ENCODE measurements at places on chromosomes 7 and 10. TPM values are rescaled to one million over a fixed set of nuclear protein-coding genes. Genes with fewer than 3 reads are reported as not detected.

- H3K36me3 ChIP-seq, result peaks cover 33% of the 10 kb centered on the region
- DNase-seq, result no peak
- H3K27ac ChIP-seq, result no peak overlapping the region
These were observed 2.9 kb downstream of the PPP1R3C start for GRCh38 chr10:91629715-91630549.

GRCh38 chr7:74092321-74092963 is 8.8 kb downstream of the LIMK1 start:
- H3K27me3 ChIP-seq, result no peaks in the 10 kb centered on the region
- peaks cover 45% of the 10 kb centered on the region for H3K36me3 ChIP-seq
- peak overlapping the region; percentile 84 for H3K27ac ChIP-seq
- H3K4me1 ChIP-seq, result peaks cover 40% of the 10 kb centered on the region

GRCh38 chr10:6979371-6979770 is 399.3 kb upstream of the PRKCQ start:
- H3K27me3 ChIP-seq, result peaks cover 5% of the 10 kb centered on the region
- no peak overlapping the region for H3K4me3 ChIP-seq
- DNase-seq, result no peak
- H3K36me3 ChIP-seq, result no peaks in the 10 kb centered on the region

- H3K27me3 ChIP-seq, result no peaks in the 10 kb centered on the region
- no peak overlapping the region for H3K4me3 ChIP-seq
- DNase-seq, result no peak
- H3K4me1 ChIP-seq, result no peaks in the 10 kb centered on the region
- H3K36me3 ChIP-seq, result no peaks in the 10 kb centered on the region
These were observed 258.6 kb downstream of the PAXIP1 start for GRCh38 chr7:154744256-154744860.

- no peak for DNase-seq
- no peak overlapping the region for H3K4me3 ChIP-seq
- H3K4me1 ChIP-seq, result no peaks in the 10 kb centered on the region
- H3K27me3 ChIP-seq, result no peaks in the 10 kb centered on the region
These were observed 52.4 kb downstream of the ABCB1 start for GRCh38 chr7:87548123-87548919.

GRCh38 chr7:114502454-114503254 is 88.0 kb downstream of the FOXP2 start:
- H3K4me1 ChIP-seq, result no peaks in the 10 kb centered on the region
- no peak overlapping the region for H3K4me3 ChIP-seq
- no peak for DNase-seq
- no peaks in the 10 kb centered on the region for H3K36me3 ChIP-seq
- H3K27ac ChIP-seq, result no peak overlapping the region

DNA sequence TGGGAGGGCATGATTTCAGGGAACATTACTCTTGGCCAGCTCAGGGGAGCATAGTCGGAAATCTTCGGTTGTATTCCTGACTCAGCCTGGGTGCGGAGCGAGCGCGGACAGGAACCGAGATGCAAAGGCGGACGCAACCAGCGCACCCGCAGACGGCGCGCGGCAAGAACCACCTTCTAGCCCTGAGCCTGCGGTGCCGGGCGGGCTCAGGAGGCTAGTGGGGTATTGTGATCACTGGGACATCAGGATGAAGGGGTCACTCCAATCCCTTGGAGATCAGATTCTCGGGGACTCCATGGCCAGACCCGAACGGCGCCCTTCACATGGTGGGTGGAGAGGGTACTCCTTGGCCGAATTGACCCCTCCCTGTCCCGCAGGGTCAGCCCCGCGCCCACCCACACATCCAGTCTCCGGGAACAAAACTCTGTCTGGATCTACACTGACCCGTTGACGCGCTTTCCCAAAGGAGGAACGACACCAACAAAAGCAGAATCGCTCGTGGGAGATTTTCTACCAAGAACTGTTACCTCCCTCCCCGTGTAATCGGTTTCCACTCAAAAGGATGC is 730.5 kb downstream of the ZWINT start:
- no peaks in the 10 kb centered on the region for H3K36me3 ChIP-seq
- H3K4me1 ChIP-seq, result no peaks in the 10 kb centered on the region
- H3K27me3 ChIP-seq, result no peaks in the 10 kb centered on the region
- no peak for DNase-seq
- no peak overlapping the region for H3K27ac ChIP-seq
- H3K4me3 ChIP-seq, result peak overlapping the region; percentile 14

GRCh38 chr10:119306514-119306951 is 99.2 kb downstream of the GRK5 start:
- H3K4me1 ChIP-seq, result peaks cover 29% of the 10 kb centered on the region
- no peak overlapping the region for H3K4me3 ChIP-seq
- peak overlapping the region; percentile 34 for H3K27ac ChIP-seq

DNA sequence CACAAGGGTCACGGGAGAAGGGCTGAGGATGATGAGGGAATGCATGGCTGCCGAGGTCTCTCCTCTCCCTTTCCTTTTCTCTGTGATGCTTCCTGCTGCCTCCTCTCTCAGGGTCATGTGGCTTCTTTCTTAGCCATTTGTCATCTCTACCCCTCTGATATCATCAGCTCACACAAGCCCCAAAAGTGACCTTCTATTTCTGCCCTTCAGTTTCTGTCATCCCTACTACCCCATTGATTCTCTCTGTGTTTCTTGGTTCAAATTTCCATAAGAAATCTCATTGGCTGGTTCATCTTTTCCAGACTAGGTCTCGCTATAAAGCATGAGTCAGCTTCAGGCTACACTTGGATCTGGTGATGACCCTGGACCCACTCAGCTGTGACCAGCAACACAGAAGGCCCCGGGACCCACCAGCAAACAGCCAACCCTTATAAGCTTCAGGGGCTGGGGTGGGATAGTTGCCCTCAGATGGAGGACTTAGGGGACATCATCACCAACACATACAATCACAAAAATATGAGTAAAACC is 284.3 kb downstream of the SKAP2 start:
- no peaks in the 10 kb centered on the region for H3K36me3 ChIP-seq
- H3K4me1 ChIP-seq, result no peaks in the 10 kb centered on the region
- no peak for DNase-seq
- H3K4me3 ChIP-seq, result no peak overlapping the region

- no peaks in the 10 kb centered on the region for H3K36me3 ChIP-seq
- H3K27ac ChIP-seq, result no peak overlapping the region
- peaks cover 23% of the 10 kb centered on the region for H3K27me3 ChIP-seq
- DNase-seq, result no peak
- H3K4me1 ChIP-seq, result no peaks in the 10 kb centered on the region
These were observed 56.8 kb downstream of the MPP7 start for GRCh38 chr10:28246023-28246422.

DNA sequence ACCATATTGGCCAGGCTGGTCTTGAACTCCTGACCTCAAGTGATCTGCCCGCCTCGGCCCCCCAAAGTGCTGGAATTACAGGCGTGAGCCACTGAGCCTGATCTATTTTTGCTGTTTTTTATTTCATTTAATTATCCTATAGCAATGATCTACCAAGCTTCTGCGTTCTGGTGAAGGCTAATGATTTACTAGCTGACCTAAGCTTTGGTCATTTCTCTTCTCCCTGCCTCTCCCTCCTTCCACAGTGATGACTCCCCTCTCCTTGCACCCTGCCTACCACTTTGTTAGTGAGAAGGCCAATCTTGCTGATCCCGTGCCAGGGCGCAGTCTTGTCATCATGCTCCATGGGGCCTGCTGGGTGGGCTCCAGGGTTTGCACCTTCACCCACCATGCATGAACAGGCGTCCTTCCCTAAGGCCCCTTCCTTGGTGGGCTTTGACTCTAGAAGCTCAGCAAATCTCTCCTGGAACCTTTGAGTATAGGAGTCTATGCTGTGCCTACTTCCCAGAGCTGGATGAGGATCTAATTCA is 11.9 kb upstream of the ZCCHC24 start:
- H3K27me3 ChIP-seq, result no peaks in the 10 kb centered on the region
- no peaks in the 10 kb centered on the region for H3K36me3 ChIP-seq
- H3K27ac ChIP-seq, result no peak overlapping the region
- no peak for DNase-seq
- H3K4me1 ChIP-seq, result peaks cover 11% of the 10 kb centered on the region

GRCh38 chr10:55224007-55224781 is 423.2 kb upstream of the PCDH15 start:
- no peak overlapping the region for H3K27ac ChIP-seq
- H3K4me1 ChIP-seq, result no peaks in the 10 kb centered on the region
- no peak overlapping the region for H3K4me3 ChIP-seq
- no peak for DNase-seq
- no peaks in the 10 kb centered on the region for H3K27me3 ChIP-seq
- no peaks in the 10 kb centered on the region for H3K36me3 ChIP-seq

- no peak overlapping the region for H3K27ac ChIP-seq
- peaks cover 15% of the 10 kb centered on the region for H3K4me1 ChIP-seq
- H3K36me3 ChIP-seq, result peaks cover 81% of the 10 kb centered on the region
- no peaks in the 10 kb centered on the region for H3K27me3 ChIP-seq
- H3K4me3 ChIP-seq, result no peak overlapping the region
These were observed 2.1 kb downstream of the DNAJC9 start for GRCh38 chr10:73244866-73245477.

GRCh38 chr7:159145490-159145855 is 806 bp upstream of the VIPR2 start:
- no peak overlapping the region for H3K4me3 ChIP-seq
- no peaks in the 10 kb centered on the region for H3K36me3 ChIP-seq
- peaks cover 31% of the 10 kb centered on the region for H3K27me3 ChIP-seq
- peaks cover 4% of the 10 kb centered on the region for H3K4me1 ChIP-seq

Gene NACAD
- 1.5 TPM for total RNA-seq

Gene VSTM4
- total RNA-seq, result 1.8 TPM

Gene ST8SIA6
- 0.39 TPM for total RNA-seq

Gene NPSR1
- total RNA-seq, result not detected

Gene STN1
- 27.4 TPM for total RNA-seq

Gene SCART1
- 0.18 TPM for total RNA-seq

Gene ARF5
- 169 TPM for total RNA-seq

Gene TACC2
- 11.2 TPM for total RNA-seq

Measured in SJSA1 (cell line).